ENCODE measurements at places on chromosomes 3 and 15.

DNA sequence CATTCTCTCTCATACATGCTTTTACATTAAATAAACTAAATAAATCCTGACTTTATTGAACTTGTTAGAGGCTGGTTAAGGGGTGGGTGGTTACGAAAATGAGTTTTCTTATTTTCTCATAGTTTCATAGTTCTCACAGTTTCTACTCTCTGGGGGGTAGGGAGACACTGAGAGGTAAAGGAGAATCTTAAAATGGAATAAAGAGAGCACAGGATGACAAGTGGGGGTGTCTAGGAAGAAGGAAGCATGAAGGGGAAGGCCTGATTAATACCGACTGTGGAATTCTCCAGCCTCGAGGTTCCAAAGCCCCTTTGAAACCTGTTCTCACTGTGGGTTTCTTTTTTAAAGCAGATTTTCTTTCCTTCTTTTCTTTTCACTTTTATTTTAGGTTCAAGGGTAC lies 66.4 kb upstream of the TRA2B start:
- no peak for DNase-seq

DNA sequence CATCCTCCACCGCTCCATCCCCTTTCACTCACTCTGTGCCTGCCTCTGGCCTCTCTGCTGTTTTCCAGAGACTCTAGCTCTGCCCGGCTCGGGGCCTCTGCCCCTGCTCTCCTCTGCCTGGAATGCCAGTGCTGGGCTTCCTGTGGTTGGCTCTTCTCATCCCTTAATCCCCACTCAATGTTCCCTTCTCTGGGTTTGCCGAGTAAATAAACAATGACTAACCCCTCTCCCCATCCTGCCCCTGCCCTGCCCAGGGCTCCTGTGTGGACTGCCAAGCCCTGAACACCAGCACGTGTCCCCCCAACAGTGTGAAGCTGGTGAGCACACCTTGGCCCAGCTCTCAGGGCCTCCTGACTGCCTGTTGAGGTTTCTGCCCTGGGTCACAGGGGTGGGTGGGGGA lies 12.2 kb downstream of the STAB1 start:
- DNase-seq, result no peak

- no peak for DNase-seq
Measured at GRCh38 chr3:23698652-23699313, 107.0 kb upstream of the UBE2E1 start.

- DNase-seq, result no peak
Measured at GRCh38 chr3:188271226-188271914, 117.4 kb downstream of the LPP start.

DNA sequence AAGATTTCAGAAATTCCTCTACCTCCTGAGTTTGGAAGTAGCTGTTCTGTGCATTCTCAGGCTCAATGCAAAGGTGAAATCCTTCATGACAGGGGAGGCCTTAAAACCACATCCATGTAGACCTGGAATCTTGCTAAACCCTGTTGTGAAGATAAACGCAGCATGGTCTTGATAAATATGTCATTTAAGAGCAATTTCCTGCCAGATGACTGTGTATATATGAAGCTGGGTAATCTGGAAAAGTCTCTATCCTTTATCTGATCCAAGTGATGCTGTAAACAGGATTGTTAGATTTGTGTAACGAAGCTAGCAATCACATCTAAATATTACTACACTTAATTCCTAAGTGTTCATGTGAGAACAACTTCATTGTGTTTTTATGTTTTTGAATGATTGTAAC lies 9.1 kb downstream of the MCTP2 start:
- DNase-seq, result no peak

DNA sequence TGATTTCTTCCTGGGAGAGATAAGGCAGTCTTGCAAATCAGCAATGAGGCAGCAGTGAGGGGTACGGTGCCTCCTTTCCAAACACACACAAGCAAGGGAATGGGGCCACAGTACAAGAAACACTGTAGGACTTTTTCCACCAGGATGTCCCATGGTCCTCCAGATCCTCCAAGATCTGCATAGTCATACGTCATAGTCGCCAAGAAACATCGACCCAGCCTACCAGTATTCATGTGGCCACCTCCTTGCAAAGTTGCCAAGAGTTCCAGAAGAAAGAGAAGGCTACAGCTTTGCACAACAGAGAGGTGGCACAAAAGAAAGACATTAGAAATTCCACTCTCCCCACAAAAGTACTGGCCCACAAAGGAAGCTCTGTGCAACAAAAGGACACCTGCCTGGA lies 257.9 kb downstream of the CTNNB1 start:
- no peak for DNase-seq

- no peak for DNase-seq
Measured at GRCh38 chr15:47039225-47039624, 678.1 kb upstream of the SEMA6D start.

- no peak for DNase-seq
Measured at GRCh38 chr15:27843146-27843545, 256.0 kb downstream of the OCA2 start.

GRCh38 chr3:77945320-77945719 lies 905.4 kb downstream of the ROBO2 start:
- DNase-seq, result no peak

- no peak for DNase-seq
Measured at GRCh38 chr3:8813411-8813810, 44.0 kb upstream of the OXTR start.

DNA sequence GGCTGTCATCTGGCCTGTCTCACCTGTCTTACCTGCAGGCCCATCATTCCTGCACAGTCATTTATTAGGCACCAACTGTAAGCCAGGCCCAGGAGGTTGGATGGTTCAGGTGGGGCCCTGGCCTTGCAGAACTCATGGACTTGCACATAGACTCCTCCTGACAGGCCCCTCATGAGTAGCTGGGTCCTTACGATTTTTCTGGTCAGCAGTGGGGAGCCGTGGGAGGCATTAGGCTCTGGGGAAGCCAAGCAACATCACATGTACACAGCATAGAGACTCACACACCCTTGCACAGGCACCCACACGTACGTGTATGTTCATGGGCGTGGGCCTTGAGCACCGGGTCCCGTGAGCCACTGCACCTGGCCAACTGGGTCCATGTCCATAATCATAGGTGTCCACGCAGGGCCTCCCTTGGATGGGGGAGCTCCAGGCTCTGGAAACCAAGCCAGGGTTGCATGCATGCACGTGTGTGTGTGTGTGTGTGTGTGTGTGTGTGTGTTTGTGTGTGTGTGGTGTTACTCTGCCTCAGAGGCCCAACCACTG lies 20.3 kb downstream of the CISH start:
- DNase-seq, result no peak

- DNase-seq, result peak; percentile 51
Measured at GRCh38 chr3:18295171-18295920, 129.8 kb downstream of the SATB1 start.

DNA sequence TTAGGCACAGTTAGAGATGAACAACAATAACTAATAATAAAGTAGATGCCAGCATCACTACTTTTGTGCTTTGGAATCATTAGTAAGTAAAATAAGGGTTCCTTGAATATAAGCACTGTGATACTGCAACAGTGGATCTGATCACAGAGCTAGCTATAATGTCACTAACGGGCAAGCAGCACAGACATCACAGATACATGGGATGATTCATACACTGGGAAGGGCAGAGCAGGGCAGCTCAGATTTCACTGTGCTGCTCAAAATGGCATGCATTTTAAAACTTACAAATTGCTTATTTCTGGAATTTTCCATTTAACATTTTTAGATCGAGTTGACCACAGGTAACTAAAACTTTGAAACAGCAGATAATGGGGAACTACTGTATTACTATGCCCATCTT lies 476.6 kb downstream of the FHIT start:
- DNase-seq, result no peak

DNA sequence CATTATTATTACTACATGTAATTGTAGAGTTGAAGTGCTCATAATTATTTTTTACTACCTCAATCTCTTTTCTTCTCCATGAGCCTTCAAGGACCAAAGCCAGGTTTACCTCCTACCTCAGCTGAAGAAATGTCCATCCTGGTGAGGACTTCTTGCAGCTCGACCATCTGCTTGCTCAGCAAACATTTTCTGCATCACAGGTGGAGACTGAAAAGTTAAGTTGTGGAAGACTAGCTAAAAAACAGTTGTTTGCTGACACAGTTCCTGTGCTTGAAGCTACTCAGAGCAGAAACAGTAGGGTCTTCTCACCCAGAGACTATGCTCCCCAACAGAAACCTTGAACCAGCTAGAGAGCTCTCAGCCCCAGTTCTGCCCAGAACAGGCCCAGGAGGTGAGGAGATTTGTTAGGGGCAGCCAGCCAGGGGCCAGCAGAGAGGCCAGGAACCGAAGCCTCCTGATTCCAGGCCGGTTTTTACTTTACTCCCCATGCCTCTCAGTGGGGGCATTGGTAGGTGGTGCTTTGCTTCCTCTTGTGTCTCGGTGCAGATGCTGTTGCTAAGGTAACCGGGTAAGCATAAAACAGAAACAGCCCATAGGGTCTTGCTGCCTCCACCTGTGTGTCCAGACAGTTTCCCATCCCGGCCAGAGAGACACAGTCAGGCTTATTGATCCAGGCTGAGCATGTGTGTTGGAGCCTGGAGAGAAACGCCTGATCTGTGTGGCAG lies 54.9 kb downstream of the CCNL1 start:
- DNase-seq, result no peak

- DNase-seq, result no peak
Measured at GRCh38 chr3:126151562-126152302, 28.7 kb downstream of the ALDH1L1 start.

DNA sequence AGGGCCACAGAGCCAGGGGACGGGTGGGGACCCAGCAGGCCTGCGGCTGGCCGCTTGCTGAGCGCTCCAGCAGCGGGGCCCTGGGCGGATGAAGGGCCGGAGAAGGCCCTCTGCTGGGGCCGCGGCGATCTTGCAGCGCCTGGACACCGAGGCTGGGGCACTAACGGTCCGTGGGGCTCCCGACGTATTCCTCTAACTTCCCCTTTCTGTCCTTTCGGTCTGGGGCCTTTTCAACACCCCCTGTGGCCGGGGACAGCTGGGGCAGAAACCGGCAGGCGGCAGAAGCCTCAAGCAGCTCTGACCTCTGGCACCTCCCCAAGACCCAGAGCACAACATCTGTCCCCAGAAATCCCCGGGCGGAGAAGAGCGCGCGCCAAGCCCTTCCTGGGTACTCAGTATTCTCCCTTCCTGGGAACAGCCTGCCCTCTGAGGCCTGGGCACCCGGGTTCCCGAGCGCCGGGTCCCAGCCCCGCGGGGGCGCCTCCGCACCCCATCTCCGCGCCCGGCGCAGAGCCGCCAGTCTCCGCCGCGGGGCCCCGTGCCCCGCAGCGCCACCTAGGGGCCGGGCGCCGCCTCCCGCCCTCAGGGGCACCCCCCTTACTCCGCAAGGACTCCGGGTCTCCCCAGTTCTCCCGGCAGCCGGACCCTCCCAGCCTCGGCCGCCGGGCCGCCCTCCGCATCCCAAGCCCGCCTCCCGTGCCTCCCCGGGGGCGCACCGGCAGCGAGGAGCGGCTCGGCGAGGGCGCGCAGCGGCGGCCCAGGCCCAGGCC lies 582 bp upstream of the SLCO3A1 start:
- peak; percentile 86 for DNase-seq

DNA sequence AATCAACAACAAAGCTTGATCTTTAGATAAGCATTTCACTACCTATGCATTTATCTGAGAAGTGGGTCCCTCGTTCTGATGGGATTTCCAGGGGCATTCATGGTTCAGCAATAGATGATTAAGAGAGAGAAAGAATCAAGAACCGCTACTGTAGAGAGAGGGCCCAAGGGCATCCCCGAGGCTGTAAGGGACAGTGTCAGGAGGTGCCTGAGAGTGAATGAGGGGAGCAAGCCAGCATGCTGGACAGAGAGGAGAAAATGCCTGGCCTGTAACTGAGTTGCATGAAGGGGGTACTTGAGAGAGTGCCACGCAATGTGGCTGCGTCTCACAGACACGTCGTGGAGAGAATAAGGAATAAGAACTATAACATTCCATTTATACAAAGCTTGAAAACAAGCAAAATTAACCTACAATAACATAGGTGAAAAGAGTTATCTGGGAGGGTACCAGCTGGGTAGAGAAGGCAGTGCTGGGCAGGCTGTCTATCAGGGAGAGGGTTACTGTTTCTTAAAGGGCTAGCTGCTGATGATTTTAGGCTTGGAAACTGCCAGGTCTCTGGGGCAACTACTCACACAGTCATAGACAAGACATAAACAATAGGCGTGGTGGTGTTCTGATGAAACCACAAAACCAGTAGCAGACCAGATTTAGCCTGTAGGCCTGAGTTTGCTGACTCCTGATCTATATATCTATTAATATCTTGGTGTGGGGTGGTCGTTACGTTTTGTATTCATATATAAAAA lies 374.6 kb upstream of the CFAP20DC start:
- DNase-seq, result no peak
